CD4-positive, alpha-beta T cell treated with Interleukin-17A for 1 hour (primary cell): ENCODE measurements at places on chromosomes 1 and 21.
A peak's percentile ranks its signal among the peaks of the same experiment; 100 is the strongest.

DNA sequence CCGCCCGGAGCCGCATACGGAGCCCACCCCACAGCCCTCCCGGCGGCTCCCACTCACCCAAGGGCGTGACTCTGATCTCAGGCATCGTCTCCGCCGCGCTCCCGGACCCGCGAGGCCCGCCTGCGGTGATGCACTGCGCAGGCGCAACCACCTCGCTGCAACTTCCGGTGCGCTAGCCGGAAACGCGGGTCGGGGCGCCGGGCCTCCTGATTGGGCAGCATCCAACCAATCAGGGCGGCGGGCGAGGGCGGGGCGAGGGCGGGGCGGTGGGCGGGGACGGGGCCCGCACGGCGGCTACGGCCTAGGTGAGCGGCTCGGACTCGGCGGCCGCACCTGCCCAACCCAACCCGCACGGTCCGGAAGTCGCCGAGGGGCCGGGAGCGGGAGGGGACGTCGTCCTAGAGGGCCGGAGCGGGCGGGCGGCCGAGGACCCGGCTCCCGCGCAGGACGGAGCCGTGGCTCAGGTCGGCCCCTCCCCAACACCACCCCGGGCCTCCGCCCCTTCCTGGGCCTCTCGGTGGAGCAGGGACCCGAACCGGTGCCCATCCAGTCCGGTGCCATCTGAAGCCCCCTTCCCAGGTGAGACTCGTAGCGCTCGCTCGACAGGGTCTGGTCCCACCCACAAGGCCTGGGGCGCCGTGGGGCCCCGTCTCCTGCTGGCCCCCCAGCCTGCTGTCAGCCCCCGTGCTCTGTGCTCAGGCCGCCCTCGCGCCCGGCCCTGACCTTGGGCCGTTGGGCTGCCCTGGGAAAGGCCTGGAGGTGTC, at the start of the genes CPTP and INTS11:
Gene CPTP (plus strand): TSS at position 279 of the 764 bp plus-strand sequence. CDS start 2,109 bp downstream, outside the sequence.
Gene INTS11 (minus strand): TSS at position 137 of the 764 bp plus-strand sequence. CDS start 52 bp downstream, at position 85.
- DNase-seq, result peak; percentile 95

- DNase-seq, result no peak
These were observed 99.9 kb downstream of the COLGALT2 start for GRCh38 chr1:183937611-183938010.

DNA sequence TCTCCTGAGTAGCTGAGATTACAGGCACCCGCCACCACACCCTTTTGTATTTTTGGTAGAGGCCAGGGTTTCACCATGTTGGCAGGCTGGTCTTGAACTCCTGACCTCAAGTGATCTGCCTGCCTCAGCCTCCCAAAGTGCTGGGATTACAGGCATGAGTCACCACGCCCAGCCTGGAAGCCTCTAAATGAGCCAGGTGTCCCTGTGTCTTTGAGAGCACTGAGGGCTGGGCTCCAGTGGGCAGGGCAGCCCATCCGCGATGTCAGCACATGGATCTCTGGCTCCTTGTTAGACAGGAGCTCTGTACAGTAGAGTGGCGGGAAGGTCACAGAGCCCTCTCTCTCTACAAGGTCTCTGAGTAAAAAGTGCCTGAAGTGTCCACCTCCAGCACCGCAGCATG, 124.3 kb downstream of the PGBD5 start:
- DNase-seq, result no peak

DNA sequence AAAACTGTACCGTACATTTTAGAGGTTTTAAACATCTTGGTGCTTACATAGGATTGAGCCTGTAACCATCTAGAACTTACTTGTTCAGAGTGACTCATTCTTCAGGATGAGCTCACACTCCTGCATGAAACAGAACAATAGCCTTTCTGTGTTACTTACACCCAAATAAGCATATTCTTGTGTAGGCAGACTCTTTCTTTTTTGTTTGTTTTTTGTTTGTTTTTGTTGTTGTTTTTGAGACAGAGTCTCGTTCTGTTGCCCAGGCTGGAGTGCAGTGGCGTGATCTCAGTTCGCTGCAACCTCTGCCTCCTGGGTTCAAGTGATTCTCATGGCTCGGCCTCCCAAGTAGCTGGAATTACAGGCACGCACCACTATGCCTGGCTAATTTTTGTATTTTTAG, 3.8 kb upstream of the CA6 start:
- DNase-seq, result no peak

- peak; percentile 73 for DNase-seq
These were observed 10.8 kb downstream of the SLC37A1 start for GRCh38 chr21:42524341-42525028.

DNA sequence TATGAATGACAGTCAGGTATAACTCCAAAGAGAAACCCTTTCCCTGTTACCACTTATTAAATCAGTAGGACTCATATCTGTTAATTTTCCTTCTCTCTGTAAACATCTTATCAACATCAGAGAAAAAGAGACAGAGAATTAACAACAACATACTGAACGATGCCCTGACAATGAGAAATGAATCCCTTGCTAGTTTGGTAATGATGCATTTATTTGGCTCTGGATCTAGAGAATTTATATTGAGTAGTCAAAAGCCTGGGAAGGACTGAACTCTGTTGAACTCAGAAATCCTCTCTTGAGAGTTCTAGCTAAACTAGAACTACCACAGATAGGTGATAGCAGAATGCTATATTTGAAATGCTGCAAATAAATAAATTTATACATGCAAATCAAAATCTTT, 325.6 kb downstream of the DISC1 start:
- DNase-seq, result no peak

DNA sequence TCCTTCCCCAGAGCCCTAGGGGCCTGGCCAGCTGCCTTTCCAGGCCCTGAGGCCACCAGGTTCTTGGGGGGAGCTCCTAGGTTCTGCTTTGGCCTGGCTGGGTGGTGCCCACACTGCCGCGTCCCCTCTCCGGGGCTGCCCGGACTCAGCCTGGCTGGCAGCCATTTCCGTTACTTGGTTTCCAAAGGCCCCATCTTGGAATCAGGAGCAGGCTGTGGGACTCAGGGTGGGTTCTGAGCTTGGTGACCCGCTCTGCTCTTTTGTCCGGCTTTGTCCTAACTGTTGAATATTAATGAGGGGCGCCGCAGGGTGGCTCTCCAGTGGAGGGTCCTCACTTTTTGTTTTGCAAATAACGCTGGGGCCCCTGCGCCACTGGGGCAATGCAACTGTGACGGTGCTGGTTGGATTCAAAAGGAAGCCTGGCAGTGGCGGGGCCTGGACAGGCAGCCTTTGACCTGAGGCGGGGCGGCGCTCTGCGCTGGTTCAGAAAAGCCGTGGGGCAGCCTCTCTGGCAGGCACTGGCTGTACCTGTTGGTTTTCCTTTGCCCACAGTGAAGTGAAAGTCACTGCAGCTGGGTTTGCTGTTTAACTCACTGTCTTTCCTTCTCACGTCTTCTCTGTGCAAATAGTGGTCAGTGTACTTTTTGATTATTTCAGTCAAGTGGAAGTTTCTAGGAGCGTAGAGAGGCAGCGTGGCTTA, 20.2 kb downstream of the SKI start:
- no peak for DNase-seq

GRCh38 chr1:24391882-24392603, 21.5 kb downstream of the STPG1 start:
- peak; percentile 76 for DNase-seq

DNA sequence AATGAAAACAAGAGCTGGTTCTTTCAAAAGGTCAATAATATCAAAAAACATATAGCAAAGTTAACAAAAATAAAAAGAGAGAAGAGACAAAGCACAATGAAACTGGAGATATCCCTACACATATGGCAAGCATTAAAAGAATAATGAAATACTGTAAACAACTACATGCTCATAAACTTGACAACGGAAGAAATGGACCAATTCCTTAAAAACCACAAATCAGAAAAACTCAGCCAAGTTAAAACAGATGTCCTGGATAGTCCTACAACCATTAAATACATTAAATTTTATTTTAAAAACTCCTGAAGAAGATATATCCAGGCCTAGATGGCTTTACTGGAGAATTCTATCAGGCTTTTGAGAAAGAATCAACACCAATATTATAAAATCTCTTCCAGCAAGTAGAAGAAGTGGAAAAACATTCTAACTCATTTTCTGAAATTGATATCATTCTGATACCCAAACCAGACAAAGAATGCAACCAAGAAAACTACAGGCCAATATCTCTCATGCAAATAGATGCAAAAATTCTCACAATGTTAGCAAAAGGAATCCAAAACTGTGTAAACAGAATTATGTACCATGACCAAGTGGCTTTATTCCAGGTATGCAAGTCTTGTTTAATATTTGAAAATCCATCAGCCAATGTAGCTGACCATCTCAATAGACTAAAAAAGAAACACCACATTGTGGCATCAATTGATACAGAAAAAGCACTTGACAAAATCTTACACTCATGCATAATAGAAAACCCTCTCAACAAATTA, 56.1 kb upstream of the LRRC7 start:
- DNase-seq, result no peak

DNA sequence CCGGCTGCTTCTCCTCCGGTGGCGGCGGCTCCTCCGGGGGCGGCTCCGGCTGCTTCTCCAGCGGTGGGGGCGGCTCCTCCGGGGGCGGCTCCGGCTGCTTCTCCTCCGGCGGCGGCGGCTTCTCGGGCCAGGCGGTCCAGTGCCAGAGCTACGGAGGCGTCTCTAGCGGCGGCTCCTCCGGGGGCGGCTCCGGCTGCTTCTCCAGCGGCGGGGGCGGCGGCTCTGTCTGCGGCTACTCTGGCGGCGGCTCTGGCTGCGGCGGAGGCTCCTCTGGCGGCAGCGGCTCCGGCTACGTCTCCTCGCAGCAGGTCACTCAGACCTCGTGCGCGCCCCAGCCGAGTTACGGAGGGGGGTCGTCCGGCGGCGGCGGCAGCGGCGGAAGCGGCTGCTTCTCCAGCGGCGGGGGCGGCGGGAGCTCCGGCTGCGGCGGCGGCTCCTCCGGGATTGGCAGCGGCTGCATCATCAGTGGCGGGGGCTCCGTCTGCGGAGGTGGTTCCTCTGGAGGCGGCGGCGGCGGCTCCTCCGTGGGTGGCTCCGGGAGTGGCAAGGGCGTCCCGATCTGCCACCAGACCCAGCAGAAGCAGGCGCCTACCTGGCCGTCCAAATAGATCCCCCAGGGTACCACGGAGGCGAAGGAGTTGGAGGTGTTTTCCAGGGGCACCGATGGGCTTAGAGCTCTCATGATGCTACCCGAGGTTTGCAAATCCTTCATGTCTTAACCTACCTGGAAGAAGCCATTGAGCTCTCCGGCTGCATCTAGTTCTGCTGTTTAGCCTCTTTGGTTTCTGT, 2.0 kb downstream of the LORICRIN start:
- peak; percentile 31 for DNase-seq

- no peak for DNase-seq
These were observed 182.9 kb upstream of the CSF3R start for GRCh38 chr1:36665478-36666080.

- no peak for DNase-seq
These were observed 13.5 kb upstream of the CD2 start for GRCh38 chr1:116740746-116741145.

GRCh38 chr1:62325681-62326080, 6.4 kb upstream of the KANK4 start:
- no peak for DNase-seq

DNA sequence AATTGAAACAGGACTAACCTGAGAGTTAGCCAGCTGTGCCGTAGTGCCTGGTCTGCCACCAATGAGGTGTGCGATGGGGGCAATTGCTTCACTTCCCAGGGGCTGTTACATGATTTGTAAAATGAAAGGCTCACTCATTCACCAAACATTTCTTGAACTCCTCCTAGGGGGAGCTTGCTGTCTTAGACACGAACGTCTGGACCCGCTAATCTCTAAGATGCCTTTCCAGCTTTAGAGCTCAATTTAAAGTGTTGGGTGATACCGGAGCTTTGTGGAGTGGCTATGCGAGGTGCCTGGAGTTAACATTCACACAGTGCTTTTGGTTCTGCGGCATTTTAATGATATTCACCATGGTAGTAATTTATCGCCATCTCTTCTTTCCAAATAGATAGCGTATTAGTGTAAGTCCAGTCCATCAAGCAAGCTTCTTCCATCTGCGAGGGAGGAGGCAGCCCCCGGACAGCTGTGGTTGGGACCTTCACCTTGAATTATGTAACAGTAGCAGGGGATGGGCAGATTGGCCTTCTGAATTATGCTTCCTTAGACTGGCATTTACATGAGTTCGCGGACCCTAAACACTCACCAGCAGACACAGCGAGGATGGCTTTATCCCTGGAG, 179.9 kb downstream of the ADSS2 start:
- no peak for DNase-seq

DNA sequence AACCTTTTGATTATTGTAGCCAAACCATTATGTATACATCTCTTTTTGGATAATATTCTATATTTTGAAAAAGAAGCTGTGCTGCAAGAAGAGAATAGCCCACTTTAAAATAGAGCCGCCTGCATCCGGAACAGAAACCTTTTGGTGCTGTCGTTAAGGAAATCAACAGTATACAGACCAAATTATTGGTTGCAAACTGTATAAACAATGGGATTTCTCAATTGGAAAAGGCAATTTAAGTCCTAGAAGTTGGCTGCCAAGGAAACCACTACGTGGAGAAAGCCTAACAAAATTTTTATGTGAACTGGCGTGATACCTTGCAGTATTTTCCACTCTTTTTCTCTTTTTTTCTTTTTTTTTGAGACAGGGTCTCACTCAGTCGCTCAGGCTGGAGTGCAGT, 25.8 kb downstream of the DESI2 start:
- no peak for DNase-seq

GRCh38 chr1:36937371-36937770, 96.9 kb downstream of the GRIK3 start:
- no peak for DNase-seq

GRCh38 chr1:180924939-180925338, 12.2 kb downstream of the KIAA1614 start:
- no peak for DNase-seq

DNA sequence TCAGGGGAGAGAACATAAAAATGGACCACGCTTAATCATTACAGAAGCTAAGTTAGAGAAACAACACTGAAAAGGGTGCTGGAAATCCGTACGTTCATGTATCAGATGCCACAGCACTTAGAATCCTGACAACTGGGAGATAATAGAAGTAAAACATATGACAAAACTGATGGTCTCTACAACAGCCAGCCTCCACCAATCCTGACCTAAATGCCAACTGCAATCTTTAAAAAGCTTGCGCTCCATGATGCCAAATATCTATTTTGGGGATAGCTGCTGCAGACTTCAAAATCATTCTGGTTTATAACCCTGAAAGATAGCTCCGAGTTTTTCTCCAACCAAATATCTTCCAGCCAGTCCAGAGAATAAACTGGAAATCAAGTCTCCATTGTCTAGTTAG, 178.3 kb downstream of the RERE start:
- DNase-seq, result no peak

GRCh38 chr1:88984569-88984968, 7.9 kb downstream of the KYAT3 start:
- DNase-seq, result no peak

- DNase-seq, result peak; percentile 42
These were observed 14.0 kb downstream of the GTF2B start for GRCh38 chr1:88877382-88877825.

- DNase-seq, result no peak
These were observed 110.9 kb downstream of the TOMM20 start for GRCh38 chr1:235017719-235018118.

DNA sequence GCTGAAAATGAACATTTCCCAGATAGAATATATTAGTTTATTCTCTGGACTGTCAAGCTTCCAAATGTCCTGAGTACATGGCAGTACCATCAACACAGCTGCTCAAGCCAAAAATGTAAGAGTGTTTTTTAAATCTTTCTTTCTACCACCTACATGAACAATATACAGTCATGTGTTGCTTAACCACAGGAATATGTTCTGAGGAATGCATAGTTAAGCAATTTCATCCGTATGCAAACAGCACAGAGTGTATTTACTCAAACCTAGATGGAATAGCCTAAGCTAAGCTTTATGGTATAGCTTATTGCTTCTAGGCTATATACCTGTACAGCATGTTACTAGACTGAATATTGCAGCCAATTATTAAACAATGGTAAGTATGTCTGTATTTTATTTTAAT, 561.9 kb upstream of the ADGRL4 start:
- no peak for DNase-seq

GRCh38 chr1:38964140-38964548, 22.5 kb upstream of the RHBDL2 start:
- DNase-seq, result peak; percentile 31
